Mammary epithelial cell (primary cell): ENCODE measurements at places on chromosomes 13 and 19. TPM values are rescaled to one million over a fixed set of nuclear protein-coding genes. Genes with fewer than 3 reads are reported as not detected.

Gene SIGLEC12
- not detected in 2 replicates for total RNA-seq

Gene CYP2A6
- total RNA-seq = not detected in 2 replicates

Gene KLF1
- not detected in 2 replicates for total RNA-seq

Gene NTF4
- total RNA-seq = 14.8 TPM

Gene ADM5
- 2.5 and 3.0 TPM in 2 replicates for total RNA-seq

Gene PIAS4
- 25.7 and 29.9 TPM in 2 replicates for total RNA-seq

Gene TMEM238
- total RNA-seq = 7.2 TPM

Gene ANGPTL4
- 75.8 TPM for total RNA-seq

Gene KRTDAP
- total RNA-seq = not detected

Gene KCNJ14
- 2.0 and 2.4 TPM in 2 replicates for total RNA-seq

Gene MIA
- total RNA-seq = 89.1 and 107 TPM in 2 replicates

Gene ZNF677
- total RNA-seq = 14.0 and 16.7 TPM in 2 replicates

Gene RSPH6A
- total RNA-seq = 0.27 and 0.35 TPM in 2 replicates
